Small intestine (tissue), 16 donors: ENCODE measurements at places on chromosomes 5 and 9. TPM values are rescaled to one million over a fixed set of nuclear protein-coding genes. Genes with fewer than 3 reads are reported as not detected.
A peak's percentile ranks its signal among the peaks of the same experiment; 100 is the strongest.

Gene FCN2
- polyA plus RNA-seq: not detected

Gene RORB
- 0.04 TPM for polyA plus RNA-seq

Gene ZNF608
- polyA plus RNA-seq: 11.6 TPM

DNA sequence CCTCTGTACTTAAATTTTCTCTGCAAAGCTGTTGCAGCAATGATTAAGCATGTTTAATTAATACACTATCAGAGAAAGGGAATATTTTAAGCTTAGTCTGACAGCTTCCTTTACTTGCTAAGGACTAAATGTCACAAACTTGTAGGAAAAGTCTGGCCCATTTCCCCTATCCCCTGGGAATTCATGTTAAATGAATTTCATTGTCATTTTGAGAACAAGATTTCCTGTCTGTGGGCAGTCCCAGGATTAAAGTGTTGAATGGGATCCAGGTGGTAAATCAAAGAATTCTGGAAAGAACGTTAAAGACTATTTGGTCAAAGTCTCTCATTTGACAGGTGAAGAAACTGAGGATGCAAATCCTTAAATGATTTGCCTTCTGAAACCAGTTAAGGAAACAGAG, 214.8 kb downstream of the MPDZ start:
- H3K36me3 ChIP-seq: no peaks in the 10 kb centered on the region
- no peak for DNase-seq
- no peak overlapping the region for H3K4me3 ChIP-seq
- H3K27me3 ChIP-seq: no peaks in the 10 kb centered on the region
- no peak overlapping the region for H3K27ac ChIP-seq

- peak overlapping the region; percentile 64 for H3K27ac ChIP-seq
- H3K4me1 ChIP-seq: no peaks in the 10 kb centered on the region
- peaks cover 56% of the 10 kb centered on the region for H3K27me3 ChIP-seq
- DNase-seq: peak; percentile 42
Measured at GRCh38 chr5:100900796-100901781, 2.0 kb downstream of the ST8SIA4 start.
